Activated CD4-positive, alpha-beta T cell treated with anti-CD3 and anti-CD28 coated beads for 36 hours (primary cell): ENCODE measurements at places on chromosomes 4 and X.

- no peak for DNase-seq
These were observed 456.6 kb downstream of the MAGEB5 start for GRCh38 chrX:26672571-26672970.

- DNase-seq, result peak; percentile 3
These were observed 33.0 kb downstream of the NOP14 start for GRCh38 chr4:2930135-2930757.

DNA sequence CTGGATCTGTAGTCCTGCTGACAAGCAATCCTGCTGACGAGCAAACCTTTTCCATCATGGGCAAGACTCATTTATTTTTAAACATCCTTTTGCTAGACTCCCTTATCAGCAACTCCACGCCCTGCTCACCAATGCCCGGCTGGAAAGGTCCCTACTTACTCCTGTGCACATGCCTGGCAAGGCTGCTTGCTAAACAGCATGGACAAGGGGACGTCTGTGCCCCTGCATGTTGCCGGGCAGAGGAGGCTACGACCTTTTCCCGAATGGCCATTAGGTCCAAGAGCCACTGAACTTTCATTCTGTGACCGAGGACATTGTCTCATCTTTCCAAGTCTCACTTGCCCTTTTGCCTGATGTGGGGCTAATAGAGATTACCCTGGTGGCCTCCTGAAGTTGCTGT lies 98.6 kb downstream of the MGST2 start:
- DNase-seq, result no peak

- DNase-seq, result no peak
These were observed 52.2 kb downstream of the STIM2 start for GRCh38 chr4:26912810-26913209.

DNA sequence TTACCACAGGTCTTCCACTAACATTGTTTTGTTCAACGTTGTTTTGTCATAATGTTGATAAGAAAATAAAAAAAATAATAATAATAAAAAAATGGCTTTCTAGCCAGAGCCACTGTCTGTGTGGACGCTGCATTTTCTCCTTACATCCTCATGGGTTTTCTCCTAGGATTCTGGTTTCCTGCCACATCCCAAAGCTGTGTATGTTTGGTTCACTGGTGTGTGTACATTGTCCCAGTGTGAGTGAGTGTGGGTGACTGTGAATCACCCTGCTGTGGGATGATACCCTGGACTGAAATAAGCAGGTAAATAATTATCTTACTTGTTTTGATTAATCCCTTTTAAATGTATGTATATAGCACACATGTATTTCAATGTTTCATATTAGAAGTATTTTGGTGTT lies 2154.4 kb upstream of the AGA start:
- no peak for DNase-seq

GRCh38 chrX:23202326-23202725 lies 132.3 kb upstream of the PTCHD1 start:
- no peak for DNase-seq
